Stimulated activated CD8-positive, alpha-beta memory T cell treated with anti-CD3 and anti-CD28 coated beads, Interleukin-7, amount 100 ng/mL, for 24 hours (primary cell): ENCODE measurements at places on chromosomes 5 and 9.

DNA sequence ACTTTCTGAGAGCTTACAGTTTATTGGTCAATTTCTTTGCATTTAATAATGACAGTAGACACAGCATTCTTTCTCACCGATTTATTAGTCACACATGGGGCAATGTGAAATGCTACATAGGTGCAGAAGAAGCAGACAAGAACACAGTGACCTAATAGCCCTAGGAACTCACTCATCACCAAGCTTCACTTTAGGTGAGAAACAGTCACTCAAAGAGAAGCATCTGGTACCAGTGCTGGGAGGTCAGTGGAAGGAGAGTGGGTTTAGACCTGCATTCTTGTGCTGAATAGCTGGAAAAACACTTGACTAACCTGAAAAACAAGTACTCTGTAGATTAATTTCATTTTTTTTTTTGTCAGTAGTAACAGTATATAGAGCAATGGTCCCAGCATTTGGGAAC lies 179.6 kb downstream of the GRIA1 start:
- DNase-seq: no peak

GRCh38 chr5:53425687-53426511 lies 54.5 kb upstream of the FST start:
- no peak for DNase-seq

- DNase-seq: no peak
These were observed 72.4 kb upstream of the ZNF622 start for GRCh38 chr5:16538006-16538405.

DNA sequence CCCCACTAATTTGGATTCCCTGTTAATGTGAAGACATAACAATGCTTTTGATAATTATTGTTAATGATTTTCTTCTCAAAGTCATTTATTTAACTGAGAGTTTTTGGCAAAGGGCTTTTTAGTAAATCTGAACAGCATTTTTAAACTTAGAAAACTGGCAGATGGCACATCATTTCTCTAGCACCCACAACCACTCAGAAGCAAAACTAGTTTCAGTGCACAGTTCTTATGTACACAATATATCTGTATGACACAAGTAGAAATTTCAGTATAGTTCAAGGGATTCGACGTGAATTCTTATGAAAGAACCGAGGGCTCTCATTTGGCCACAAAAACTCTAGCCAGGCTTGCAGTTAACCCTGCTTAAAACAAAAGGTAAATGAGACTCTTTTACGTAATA lies 231.4 kb upstream of the CDH9 start:
- no peak for DNase-seq

- no peak for DNase-seq
These were observed 652.6 kb downstream of the CCDC171 start for GRCh38 chr9:16205455-16205854.

DNA sequence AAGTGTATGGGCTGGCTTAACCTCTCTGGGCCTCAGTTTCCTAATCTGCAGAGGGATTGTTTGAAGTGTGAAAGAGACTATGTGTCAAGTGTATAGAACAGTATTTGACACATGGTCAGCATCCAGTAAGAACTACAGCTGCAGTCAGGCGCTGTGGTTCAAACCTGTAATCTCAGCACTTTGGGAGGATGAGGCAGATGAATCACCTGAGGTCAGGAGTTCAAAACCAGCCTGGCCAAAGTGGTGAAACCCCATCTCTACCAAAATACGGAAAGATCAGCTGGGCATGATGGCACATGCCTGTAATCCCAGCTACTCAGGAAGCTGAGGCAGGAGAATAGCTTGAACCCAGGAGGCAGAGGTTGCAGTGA lies 31.9 kb upstream of the STING1 start:
- no peak for DNase-seq

DNA sequence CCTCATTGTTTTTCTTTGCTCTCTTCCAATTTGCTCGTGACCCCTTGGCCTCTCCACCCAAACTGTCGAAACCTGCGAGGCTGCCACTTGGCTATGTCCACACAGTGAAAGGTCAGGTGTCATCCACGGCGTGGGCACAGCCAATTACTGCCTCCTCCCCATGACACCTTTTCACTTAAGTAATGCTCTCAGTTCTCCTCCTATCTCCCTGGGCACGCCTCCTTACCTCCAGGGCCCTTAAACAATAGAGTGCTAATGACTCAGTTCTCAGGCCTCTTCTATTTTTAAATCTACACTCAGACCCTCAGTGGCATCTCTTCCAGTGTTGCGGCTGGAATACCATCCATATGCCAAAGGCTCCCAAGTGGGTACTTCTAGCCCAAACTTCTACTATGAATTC lies 256.8 kb downstream of the ROR2 start:
- DNase-seq: no peak

- DNase-seq: no peak
These were observed 142.8 kb downstream of the MAST4 start for GRCh38 chr5:66739021-66739420.

DNA sequence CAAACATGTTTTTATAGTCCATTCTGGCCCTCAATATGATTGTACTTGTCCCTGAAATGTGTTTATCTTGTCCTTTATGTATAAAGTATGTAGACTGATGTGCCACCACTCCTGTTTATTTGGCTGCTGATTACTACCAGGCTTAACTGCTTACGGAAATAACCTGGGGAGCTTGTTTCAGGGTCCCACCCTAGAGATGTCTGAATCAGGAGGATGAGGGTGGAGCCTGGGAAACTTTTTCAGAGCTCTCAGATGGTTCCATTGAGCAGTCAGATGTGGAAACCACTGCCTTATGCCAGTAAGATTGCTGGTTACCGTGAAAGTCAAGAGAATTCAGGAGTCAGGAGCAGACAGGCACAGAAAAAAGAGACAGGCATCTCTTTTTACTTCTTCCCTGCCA lies 19.2 kb downstream of the SLC23A1 start:
- no peak for DNase-seq

- DNase-seq: no peak
These were observed 226.5 kb downstream of the GLIS3 start for GRCh38 chr9:4073371-4073770.

- DNase-seq: no peak
These were observed 74.1 kb downstream of the NMUR2 start for GRCh38 chr5:152331006-152331405.

GRCh38 chr5:94841598-94842322 lies 223.3 kb downstream of the SLF1 start:
- no peak for DNase-seq

GRCh38 chr5:98927242-98927988 lies 1.4 kb downstream of the CHD1 start:
- no peak for DNase-seq

- DNase-seq: no peak
These were observed 13.8 kb upstream of the ZDHHC11 start for GRCh38 chr5:864492-865167.

DNA sequence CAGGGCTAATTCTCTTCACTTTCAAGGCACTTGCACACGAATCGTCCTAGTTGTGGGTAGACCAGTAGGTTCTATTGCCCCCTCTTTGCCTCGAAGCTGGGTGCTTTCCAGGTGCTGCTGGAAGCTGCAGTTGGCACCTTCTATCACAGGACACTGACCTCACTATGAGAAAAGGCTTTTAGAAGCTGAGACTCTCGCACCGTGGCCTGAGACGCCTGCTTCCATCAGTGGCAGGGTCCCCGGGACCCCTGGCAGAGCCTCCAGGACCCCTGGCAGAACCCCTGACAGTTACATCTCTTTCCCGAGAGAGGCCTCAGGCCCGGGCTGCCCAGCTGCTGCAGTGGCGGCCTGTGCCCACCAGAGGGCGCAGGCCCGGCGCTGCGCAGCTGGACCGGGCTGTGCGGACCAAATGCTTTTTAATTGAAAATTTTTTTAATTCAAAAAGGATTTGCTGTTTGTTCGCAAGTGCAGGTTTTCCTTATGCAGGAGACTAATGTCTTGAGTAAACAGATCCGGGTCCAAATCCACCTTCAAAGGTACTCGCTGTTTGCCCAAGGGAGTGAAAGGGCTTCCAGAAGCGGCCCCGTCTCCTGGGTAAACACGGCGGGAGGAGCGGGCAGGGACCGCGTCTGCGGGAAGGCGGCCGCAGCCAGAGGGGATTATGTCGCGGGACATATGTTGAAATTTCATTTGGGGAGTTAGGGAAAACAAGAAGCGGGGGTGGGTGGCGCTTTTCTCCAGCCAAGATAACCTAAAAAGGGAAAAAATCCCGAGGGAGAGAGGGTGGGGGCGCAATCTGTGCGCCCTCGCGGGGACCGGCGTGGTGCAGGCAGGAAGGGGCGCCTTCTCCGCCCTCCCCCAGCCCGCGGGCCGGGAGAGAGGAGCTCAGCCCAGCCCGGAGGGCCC lies 114.5 kb upstream of the LMX1B start:
- no peak for DNase-seq

- no peak for DNase-seq
These were observed 235.1 kb upstream of the ADAMTSL1 start for GRCh38 chr9:18238752-18239447.

DNA sequence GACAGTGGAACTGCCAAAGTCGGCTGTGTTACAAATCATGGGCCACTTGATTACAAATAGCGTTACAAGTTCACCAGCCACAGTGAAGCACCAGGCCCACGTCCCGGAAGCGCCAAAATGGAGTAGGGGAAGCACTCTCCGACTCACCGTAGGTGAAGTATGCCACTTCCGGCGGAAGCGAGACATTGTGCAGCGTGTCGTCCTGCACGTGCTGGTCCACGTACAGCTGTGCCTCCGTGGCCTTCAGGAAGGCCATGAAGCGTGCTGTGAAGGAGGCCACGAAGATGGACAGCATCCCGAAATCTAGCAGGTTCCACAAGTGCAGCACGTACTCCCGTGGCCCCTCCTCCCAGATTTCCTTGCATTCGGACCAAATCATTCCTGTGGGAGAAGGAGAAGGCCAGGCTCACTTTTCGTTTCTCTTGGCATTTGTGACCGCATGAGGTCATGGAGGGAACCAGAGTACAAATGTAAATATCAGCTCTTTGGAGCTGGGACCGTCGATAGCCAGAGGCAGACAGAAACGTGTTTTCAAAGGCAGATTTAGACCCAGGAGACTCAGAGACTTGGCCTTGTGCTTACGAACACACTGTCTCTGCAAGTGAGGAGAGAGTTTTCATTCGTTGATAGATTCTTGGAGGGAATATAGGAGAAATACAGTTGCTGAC lies 58.7 kb upstream of the SMIM32 start:
- no peak for DNase-seq

GRCh38 chr5:174217527-174217926 lies 172.0 kb downstream of the NSG2 start:
- DNase-seq: no peak

DNA sequence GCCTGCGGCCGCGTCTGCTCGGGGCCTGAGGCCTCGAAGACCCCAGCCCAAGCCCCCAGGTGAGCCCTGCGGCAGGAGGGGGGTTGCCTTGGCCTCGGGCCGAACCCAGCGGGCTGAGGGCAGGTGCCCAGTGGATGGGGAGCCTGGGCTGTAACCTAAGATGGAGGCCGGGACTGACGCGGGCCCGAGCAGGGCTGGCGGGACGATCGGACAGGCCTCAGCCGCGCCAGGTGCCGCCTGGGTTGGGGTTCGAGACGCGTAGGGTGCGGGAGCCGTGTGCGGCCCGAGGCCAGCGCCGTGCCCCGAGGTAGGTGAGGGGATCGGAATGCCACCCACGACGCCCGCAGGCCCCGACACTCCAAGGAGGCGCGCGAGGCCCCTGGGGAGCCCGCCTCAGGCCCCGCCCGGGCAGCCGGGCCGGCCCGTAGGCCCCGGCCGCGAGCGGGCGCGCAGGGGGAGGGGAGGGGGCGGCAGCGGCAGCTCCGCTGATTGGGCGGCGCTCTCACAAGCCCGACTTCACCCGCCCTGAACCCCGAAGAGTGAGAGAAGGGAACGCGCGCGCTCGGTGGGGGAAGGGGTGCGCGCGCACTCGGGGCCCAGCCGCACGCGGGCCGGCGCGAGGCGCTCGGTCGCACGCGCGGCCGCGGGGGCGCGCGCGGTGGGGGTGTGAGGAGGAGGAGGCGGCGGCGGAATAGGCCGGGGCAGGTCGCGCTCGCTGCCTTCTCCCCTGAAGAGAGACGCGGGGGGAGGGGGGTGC lies at the start of gene NSD1:
Gene NSD1 (plus strand): TSS at position 678 of the 757 bp plus-strand sequence. CDS start 1,331 bp downstream, outside the sequence.
- DNase-seq: peak; percentile 70

DNA sequence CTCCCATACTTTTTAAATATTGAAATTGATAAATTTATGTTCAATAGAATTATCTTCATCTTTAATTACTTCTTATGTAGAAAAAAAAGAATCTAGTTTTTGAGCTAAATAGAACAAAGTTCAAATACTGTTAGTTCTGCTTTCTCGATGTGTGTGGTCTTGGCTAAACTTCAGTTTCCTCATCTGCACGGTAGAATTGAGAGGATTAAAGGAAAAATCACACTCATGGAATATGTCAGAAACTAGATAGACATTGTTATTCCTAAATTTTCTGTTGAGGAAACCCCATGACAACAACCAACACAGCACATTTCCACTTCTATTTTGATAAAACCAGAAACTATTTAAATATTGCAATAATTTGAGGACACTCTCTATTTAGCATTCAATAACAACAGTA lies 100.3 kb downstream of the MUSK start:
- DNase-seq: no peak

- DNase-seq: no peak
These were observed 681 bp upstream of the TMEFF1 start for GRCh38 chr9:100472268-100472667.

GRCh38 chr5:164009621-164010020 lies 504.2 kb downstream of the MAT2B start:
- no peak for DNase-seq

- no peak for DNase-seq
These were observed 1.2 kb downstream of the FXN start for GRCh38 chr9:69036799-69037198.

GRCh38 chr9:105978826-105979225 lies 284.5 kb downstream of the TMEM38B start:
- DNase-seq: no peak

GRCh38 chr9:122797316-122798063 lies 2.4 kb upstream of the OR1K1 start:
- DNase-seq: no peak
